ENCODE measurements at places on chromosomes 13 and 19. TPM values are rescaled to one million over a fixed set of nuclear protein-coding genes. Genes with fewer than 3 reads are reported as not detected.

Gene CD22
- 1.6 TPM for total RNA-seq

Gene PTPRS
- 2.8 TPM for total RNA-seq

Gene PLPPR3
- total RNA-seq: 0.16 TPM

Gene ZNF729
- not detected for total RNA-seq

Gene PDX1
- not detected for total RNA-seq

Gene CBY2
- not detected for total RNA-seq

Gene THSD1
- total RNA-seq: 69.5 TPM

Gene PRSS57
- total RNA-seq: not detected

Gene DAND5
- 0.06 TPM for total RNA-seq

Gene CYP4F2
- not detected for total RNA-seq

Gene IRGC
- total RNA-seq: not detected

Gene DLEU7
- under 0.01 TPM for total RNA-seq

Gene MVB12A
- 20.9 TPM for total RNA-seq

Gene ZFP82
- 6.7 TPM for total RNA-seq

Gene PRX
- total RNA-seq: 1.1 TPM

Gene POSTN
- 21.1 TPM for total RNA-seq

Gene PEAK3
- total RNA-seq: not detected

Gene ZNF582
- 1.6 TPM for total RNA-seq

Gene OR7C1
- not detected for total RNA-seq

Gene SH2D3A
- total RNA-seq: 0.32 TPM

Gene ARHGEF7
- total RNA-seq: 170 TPM

Gene GRIK5
- total RNA-seq: not detected

Gene FREM2
- under 0.01 TPM for total RNA-seq

Gene EBI3
- 0.16 TPM for total RNA-seq

Gene HCN2
- total RNA-seq: 0.32 TPM

Gene IL11
- under 0.01 TPM for total RNA-seq

Gene CGB1
- total RNA-seq: not detected

Measured in bladder microvascular endothelial cell (primary cell).